Activated T-cell treated with anti-CD3 and anti-CD28 coated beads, Interleukin-2, amount 50 U/mL, for 4 hours (primary cell): ENCODE measurements at places on chromosomes 7 and 10. TPM values are rescaled to one million over a fixed set of nuclear protein-coding genes. Genes with fewer than 3 reads are reported as not detected.

TRIM74 gene
- total RNA-seq, result 0.38 TPM

CDH23 gene
- total RNA-seq, result 0.71 TPM

DNA sequence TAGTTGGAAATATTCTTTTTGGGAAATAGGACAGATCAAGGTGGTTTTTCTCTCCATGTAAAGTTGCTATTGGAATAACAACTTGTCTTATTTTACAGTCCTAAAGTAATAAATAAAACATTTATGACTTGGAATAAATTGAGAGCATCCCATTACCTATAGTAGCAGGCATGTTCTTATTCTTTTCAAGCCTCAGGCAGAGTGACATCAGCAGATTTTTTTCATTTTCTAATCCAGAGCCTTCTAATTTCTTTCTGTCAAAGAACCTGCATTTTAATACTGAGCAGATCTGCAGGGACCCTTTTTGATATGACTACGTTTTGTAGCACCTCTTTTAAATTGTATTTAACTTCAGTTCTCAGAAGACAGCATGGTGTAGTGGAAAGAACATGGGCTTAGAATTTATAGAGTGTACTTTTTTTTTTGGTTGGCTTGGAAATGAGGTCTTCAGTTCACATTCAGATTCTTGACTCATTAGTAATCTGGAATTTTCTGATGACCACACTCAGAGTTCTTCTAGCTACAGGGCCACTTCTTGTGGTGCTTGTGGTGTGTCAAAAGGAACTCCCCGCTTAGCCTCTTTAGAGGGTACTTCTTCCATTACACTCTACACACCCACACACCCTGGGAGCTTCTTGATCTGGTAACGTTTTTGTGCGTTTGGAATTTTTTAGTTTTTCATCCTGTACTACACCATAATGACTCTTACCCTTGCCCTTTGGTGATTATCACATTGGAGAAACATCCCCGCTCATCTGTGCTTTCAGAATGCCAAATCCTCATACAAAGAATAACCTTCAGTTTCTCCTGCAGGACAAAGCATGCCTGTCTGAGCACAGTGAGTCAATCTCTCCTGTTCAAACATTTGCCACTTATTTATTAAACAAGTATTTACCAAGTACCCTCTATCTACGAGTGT lies 34.6 kb downstream of the AGK start:
- DNase-seq, result no peak

CHAT gene
- not detected for total RNA-seq

IFIT1B gene
- total RNA-seq, result not detected

DNA sequence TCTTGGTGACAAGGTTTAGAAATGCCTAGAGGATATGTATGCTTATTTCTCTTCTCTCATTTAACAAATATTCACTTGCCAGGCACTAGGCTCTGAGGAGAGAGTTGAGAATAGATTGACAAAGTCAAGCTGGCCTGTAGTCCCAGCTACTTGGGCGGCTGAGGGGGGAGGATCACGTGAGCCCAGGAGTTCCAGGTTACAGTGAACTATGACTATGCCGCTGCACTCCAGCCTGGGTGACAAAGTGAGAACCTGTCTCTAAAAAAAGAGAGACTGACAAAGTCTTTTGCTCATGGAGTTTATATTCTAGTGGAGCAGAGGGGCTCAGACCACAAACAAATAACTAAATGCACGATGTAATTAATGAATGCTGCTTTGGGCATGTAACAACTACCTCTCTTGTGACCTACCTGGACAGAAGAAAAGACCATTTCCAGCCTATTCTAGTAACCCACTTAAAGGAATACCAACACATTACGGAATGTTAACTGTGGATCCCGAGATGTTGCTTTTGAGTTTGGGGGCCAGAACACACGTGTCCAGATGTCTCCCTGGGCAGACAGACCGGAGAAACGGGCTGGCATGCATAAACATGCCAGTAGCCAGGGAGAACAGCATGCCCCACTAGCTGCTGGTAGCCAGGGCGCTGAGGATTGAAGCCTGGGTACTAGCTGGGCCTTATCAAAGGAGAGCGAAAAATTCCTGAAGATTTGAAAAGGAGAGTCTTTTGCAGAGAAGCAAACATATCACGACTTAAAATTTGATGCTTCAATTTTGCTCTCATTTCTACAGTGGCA lies 2.6 kb upstream of the BMPR1A start:
- DNase-seq, result no peak

NPY4R gene
- not detected for total RNA-seq

- DNase-seq, result no peak
Observed at GRCh38 chr10:76298329-76298728, 866.9 kb downstream of the LRMDA start.

DNA sequence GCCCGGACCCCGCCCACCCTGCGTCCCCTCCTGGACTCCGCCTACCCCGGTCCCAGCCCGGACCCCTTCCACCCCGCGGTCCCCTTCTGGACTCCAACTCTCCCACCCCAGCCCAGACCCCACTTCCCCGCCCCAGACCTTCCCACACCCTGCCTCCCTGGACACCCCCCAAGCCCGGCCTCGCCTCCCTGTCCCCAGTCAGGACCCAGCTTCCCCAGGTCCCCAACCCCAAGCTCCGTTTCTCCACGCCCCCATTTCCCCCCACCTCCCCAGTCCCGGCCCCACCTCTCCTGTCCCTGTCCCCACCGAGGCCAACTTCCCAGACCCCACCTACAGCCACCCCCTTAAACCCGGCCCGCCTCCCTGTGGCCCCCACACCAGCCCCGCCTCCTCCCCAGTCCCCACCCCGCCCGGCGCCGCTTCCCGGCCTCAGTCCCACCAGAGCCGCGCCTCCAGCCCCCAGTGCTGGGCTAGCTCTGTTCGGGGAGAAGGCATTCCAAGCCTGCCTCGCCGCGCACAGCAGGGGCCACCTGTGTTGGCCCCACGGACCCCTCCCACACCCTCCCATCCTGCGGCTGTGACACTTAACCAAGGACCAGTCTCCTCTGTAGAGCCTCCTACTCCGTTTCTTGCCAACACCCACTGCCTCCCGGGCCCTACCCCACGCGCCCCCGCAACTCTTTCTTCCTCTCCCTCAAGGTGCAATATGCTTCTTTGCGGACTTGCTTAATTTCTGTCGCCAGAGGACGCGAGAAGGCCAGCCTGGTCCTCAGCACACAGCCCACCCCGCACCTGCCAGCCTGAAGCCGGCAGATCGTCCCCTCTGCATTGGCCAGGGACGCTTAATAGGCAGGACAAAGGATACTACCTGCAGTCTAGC lies 736 bp upstream of the ITIH5 start:
- peak; percentile 6 for DNase-seq

ZNF438 gene
- total RNA-seq, result 0.96 TPM

GRCh38 chr7:76296743-76297740 lies 5.4 kb upstream of the HSPB1 start:
- DNase-seq, result no peak

- DNase-seq, result no peak
Observed at GRCh38 chr10:87750001-87750671, 67.9 kb downstream of the ATAD1 start.

DNA sequence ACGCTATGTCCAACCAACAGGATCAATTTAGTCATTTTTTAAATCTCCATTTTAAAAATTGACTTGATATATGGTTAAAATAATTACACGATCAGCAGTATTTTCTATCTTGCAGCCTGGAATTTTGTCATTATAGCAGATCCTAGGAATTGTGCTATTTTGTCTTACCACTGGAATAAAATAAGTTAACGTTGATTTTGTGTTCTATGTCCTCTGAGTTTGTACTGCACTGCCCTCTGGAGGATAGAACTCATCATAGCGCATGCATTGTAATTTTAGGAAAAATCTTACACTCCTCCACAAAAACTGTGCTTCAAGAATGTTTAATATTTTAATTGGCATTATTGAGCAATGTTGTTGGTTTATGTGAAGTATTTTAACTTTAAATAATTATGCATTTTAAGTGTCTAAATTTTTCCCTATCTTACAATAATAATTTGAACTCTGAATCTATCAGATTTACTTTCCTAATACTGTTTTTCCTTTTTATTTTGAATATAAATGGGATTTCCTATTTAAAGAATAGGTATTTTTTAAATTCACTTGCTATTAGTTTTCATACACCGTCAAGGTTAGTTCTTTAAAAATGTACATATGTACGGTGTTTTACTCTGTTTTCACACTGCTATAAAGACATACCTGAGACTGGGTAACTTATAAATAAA lies 220.1 kb downstream of the PPP1R3A start:
- no peak for DNase-seq

GRCh38 chr10:11144626-11145494 lies 127.2 kb downstream of the CELF2 start:
- no peak for DNase-seq

- DNase-seq, result no peak
Observed at GRCh38 chr10:131994435-131994834, 12.7 kb upstream of the BNIP3 start.

GRCh38 chr7:23907012-23907411 lies 197.0 kb downstream of the STK31 start:
- DNase-seq, result no peak

ADCY1 gene
- 0.05 TPM for total RNA-seq

DNA sequence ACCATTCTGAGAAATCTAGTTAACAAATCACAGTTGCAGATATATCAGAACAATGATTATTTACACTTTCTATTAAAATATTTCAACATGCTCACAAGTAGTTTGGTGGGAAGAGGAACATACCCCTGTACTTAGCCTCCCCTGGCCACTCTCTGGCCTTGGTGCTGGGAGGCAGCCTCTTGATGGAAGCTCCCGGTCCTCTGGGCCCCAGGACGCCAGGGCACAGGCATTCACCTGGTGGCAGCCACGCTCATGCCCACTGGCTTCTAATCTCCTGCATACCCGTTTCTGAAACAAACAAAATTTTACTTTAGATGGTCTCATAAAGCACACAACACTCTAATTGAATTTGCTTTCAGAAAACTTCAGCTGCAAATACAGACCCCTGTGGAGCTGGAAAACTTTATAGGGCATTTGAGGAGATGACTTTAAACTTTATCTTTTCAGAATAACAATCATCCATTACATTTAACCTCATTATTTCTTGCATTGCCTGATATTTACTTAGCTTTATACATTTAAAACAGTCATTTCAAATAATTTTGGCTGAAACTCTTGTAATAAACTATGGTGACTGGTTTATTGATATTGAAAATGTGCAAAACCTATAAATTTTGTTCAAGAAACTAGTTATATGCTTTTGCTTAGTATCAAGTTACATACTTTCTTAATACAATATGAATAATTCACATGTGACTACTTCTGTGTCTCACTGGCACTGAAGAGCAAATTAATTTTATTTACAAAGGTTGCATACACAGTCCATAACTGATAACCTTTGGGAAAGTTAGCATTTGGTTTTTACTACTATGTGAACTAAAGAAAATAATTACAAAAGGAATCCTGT lies 30.8 kb downstream of the C10orf143 start:
- DNase-seq, result no peak

GRCh38 chr7:27614095-27614494 lies 48.6 kb downstream of the HIBADH start:
- DNase-seq, result no peak

SEC31B gene
- total RNA-seq, result 6.2 TPM

DNA sequence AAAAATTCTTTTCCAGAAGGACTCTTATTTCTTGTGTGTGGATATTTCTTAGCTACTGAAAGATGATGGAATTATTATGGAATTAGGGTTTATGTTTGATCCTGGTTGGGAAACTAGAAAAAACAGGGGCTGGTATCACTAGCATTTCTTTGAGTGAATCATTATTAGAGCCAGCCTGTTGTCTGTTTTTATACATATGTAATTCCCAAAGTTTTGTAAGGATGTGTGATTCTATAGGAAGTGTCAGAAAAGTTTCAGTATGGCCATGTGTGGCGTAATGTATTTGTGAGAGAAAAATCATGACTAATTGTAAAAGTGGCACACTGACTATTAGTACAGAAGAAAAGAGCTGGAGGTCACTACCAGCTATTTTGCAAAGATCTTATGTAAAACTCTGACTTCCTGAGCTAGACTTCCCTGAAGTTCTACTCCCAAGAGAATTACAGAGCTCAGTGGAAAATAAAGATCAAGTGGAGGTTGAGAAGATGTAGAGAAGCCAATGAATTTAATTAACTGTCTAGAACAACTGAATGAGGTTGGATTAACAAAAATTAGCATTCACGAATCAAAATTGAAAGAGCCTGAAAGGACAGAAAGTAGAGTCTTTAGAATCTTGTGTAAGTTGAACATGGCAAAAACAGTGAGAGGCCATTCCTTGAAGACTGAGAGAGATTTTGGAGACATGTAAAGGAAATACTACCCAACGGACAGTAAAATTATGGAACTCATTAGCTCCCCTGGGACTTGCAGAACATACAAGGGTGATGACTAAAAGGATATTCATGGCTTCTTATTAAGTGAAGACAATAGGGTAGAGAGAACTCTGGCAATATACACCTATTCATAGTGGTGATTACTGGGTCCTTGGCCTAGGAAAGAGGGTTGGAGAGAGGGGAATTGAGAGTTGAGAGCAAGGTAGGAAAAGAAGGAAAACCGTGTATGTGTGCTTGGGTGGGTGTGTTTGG lies 12.5 kb downstream of the ZNF365 start:
- DNase-seq, result no peak

- no peak for DNase-seq
Observed at GRCh38 chr7:30140456-30140855, 5.7 kb downstream of the MTURN start.

DNA sequence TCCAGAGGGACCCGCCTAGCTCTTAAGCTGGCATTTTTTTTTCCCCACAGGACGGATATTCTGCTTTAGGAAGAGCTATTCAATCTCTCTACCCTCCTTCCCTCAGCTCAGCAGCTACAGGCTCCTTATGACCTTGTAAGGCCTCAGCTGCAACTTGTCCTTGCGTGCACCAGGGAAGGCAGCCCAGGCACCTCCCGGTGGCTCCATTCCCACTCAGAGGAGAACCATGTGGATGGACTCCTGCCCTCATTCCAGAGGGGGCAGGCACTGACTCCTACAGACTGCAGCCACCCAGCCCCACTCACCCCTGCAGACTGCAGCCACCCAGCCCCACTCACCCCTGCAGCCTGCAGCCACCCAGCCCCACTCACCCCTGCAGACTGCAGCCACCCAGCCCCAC lies 73.7 kb downstream of the ITIH5 start:
- DNase-seq, result no peak

DNA sequence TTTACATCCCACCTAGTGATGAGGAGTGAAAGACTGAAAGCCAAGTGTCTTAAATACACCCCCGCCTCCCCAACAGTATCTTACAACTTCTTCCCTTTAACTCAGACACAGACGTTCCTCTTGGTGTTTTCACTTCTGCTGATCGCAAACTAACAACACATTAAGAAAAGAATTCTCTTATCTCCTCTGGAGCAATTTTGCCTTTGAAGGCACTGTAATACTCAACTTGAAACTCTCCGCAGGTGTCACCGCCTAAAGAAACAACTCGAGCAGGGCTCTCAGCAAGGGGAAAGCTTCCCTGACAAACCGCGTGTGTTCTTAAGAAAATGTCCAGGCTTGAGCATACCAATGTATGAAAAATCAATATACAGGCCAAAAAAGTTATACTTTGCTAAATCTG lies 452 bp downstream of the SEMA3C start:
- DNase-seq, result no peak

DNA sequence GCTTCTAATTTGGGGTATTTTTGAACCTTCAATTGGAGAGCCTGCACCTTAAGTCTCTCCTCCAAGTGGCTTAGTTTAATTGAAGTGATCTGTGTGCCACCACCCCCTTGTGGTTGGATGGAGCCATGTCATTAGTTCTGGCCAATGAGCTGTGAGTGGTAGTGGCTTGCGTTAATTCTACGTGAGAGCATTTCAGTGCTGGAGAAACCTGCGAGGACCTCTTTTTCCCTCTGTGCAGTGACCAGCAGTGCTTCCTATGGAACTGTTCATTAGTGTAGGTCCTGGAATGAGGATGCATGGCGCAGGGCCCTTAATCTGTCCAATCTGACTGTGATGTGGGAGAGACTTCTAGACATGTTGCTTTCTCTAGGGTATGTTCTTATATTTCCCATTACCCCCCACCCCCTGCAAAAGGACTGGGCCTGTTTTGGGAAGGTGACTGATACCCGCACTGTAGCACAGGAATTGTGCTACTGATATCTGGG lies 3.8 kb downstream of the HILPDA start:
- peak; percentile 59 for DNase-seq
